ENCODE measurements at places on chromosomes 4 and X. TPM values are rescaled to one million over a fixed set of nuclear protein-coding genes. Genes with fewer than 3 reads are reported as not detected.

ABCB7 gene
- total RNA-seq: 22.9 TPM

H2BW2 gene
- total RNA-seq: 0.17 TPM

IGFBP7 gene
- 1,557 TPM for total RNA-seq

GRCh38 chrX:120015145-120016067, 62.1 kb downstream of the RHOXF2B start:
- no peak for DNase-seq

- DNase-seq: peak; percentile 37
Measured at GRCh38 chr4:83217721-83218522, 66.7 kb downstream of the COQ2 start.

GRCh38 chr4:52311464-52312125, 260.5 kb downstream of the SPATA18 start:
- DNase-seq: no peak

DNA sequence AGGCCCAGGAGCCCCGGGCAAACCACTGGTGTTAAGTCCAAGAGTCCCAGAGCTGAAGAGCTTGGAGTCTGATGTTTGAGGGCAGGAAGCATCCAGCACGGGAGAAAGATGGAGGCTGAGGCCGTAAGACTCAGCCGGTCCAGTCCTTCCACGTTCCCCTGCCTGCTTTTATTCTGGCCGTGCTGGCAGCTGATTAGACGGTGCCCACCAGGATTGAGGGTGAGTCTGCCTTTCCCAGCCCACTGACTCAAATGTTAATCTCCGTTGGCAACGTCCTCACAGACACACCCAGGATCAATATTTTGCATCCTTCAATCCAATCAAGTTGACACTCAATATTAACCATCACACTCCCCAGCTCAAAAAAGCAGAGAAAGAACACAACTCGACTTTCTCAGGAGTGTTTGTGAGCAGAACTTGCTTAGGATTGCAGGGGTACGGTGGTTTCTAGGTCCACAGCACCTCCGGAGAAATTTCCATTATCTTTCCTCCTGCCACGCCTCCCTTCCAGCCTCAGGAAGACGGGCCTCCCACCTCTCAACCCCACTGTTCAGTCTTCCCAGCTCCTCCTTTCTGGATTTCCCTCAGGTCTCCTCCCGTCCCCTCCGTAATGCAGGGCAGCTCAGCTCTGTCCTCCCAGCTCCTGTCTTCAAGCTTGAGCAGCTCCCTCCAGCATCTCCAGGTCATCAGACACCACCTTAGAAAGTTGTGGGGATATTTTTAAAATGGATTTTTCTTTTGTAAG, 13.3 kb upstream of the TMEM271 start:
- no peak for DNase-seq

GRCh38 chr4:56937262-56937661, 29.6 kb downstream of the REST start:
- DNase-seq: no peak
